ENCODE measurements at places on chromosomes 2 and 18.

DNA sequence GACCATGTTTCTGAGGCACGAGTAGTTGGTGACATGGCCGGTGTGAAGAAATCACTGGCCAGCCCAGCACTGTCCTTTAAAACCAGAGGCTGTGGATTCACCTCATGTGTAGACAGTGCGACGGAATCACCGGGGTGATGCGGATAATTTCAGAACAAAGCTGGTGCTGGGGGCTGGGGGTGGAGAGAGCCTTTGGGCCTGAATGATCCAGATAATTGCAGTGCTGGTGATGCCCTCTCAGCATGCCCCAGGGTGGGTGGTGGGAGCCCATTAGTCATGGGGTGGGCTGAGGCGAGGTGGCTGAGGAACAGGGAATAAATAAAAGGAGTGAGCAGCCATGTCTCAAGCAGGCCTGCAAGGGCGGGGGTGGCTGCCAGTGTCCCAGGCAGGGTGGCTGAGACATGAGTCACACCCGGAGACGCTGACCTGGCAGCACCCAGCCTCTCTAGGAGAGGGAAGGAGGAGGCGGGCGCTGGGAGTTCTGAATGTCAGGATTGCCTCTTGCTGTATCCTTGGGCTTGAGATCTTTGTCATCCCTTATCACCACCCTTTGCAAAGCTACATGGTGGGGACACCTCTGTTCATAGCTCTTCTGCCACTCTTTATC lies 151.1 kb upstream of the MSH6 start:
- no peak for DNase-seq

GRCh38 chr2:202450785-202451184 lies 74.7 kb downstream of the BMPR2 start:
- DNase-seq: no peak

- no peak for DNase-seq
Measured at GRCh38 chr2:166090908-166091307, 36.9 kb downstream of the SCN1A start.

DNA sequence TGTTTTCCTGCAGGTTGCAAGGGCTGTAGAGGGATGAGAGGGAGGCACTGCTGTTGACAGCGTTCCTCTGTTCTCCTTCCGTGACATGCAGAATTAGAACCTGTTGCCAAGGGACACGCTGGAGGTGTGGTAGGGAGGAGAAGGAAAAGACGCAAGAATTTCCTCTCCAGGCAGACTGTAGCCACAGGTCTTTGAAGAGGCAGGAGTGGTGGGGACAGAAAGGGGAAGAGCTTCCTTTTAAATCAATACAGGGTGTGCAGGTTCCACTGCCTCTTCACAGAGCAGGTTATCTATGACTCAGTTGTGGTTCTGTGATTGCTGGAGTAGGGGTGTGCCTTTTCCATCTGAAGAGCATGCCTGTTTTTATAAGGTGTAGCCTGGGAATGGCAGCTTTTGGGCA lies 133.0 kb downstream of the WDSUB1 start:
- no peak for DNase-seq

- DNase-seq: no peak
Measured at GRCh38 chr2:23042216-23042906, 342.6 kb upstream of the KLHL29 start.

- DNase-seq: no peak
Measured at GRCh38 chr18:63779386-63779785, 4.2 kb downstream of the SERPINB7 start.

- no peak for DNase-seq
Measured at GRCh38 chr2:99980176-99980575, 162.2 kb downstream of the AFF3 start.

DNA sequence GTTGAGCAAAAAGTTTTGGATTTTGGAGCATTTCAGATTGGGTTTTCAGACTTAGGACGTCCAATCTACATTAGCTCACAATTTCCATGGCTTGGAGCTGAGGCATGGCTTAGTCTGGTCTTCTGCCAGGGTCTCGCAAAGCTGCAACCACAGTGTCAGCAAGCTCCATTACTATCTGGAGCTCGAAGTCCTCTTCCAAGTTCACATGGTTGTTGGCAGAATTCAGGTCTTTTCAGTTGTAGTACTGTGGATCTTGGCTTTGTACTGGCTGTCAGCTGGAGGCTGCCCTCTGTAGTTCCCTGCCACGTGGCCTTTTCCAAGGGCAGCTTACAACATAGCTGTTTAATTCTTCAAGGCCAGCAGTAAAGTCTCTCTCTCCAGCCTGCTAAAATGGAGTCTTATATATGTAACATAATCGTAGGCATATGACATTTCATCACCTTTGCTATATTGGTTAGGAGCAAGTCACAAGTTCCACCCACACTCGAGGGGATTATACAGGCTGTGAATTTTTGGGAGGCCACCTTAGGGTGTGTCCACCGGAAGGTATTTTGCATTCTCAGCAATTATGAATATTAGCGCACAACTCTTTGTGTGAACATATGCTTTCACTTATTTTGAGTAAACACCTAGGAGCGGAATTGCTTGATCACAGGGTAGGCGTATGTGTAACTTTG lies 41.5 kb upstream of the EPC2 start:
- no peak for DNase-seq

DNA sequence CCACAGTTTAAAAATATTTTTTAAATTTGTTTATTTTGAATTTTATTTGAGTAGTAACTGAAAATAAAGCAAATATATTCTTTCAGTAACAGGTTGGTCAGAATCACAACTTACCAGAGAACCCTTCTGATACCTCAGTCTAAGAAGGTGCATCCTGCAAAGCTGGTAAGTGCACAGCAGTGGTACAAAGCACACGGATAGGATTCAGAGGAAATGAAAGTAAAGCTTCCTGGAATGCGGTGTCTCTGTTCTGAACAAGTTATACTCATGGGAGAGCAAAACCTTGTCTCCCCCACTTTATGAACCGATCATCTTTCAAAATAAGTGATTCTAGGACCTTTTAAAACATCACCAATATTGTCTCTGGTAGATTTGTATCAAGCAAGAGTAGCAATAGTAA lies 398.3 kb downstream of the TMX3 start:
- no peak for DNase-seq

GRCh38 chr2:30584116-30584515 lies 137.1 kb downstream of the LCLAT1 start:
- DNase-seq: no peak

GRCh38 chr2:105761931-105762515 lies 17.3 kb downstream of the NCK2 start:
- DNase-seq: no peak

GRCh38 chr2:209389171-209389618 lies 34.7 kb upstream of the MAP2 start:
- DNase-seq: no peak

- DNase-seq: no peak
Measured at GRCh38 chr2:100214265-100214971, 72.0 kb upstream of the AFF3 start.

GRCh38 chr2:49770919-49771318 lies 616.6 kb upstream of the FSHR start:
- no peak for DNase-seq

GRCh38 chr2:17579605-17580318 lies 39.3 kb downstream of the VSNL1 start:
- no peak for DNase-seq

- no peak for DNase-seq
Measured at GRCh38 chr2:128452024-128452411, 133.3 kb upstream of the HS6ST1 start.

GRCh38 chr2:219252900-219253752 lies at the start of gene TUBA4B:
TUBA4B (plus strand) TSS chr2:219253243; CDS start chr2:219253408, 165 bp downstream.
- DNase-seq: peak; percentile 43

GRCh38 chr2:231369580-231370428 lies 25.7 kb upstream of the B3GNT7 start:
- no peak for DNase-seq

DNA sequence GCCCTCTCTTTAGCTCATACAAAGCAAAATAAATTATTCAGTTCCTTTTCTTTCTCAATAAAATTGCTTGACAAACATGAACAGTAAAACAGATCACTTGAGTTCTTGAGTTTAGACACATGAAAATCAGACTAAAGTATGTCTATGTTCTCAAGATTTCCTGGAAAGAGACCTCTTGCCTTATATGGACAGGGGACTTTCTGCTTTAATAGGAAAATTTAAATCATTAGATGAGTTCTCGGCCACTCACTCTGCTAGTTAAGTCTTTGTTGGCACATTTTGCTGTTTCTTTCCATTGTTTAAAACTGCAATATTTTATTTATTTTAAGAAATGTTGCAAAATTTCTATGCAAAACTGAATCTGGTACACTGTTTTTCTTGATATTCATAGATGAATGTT lies 207.8 kb downstream of the RND3 start:
- no peak for DNase-seq

- DNase-seq: peak; percentile 59
Measured at GRCh38 chr2:196131384-196131937, 39.9 kb downstream of the STK17B start.

GRCh38 chr2:229087843-229088516 lies 183.1 kb downstream of the PID1 start:
- no peak for DNase-seq

DNA sequence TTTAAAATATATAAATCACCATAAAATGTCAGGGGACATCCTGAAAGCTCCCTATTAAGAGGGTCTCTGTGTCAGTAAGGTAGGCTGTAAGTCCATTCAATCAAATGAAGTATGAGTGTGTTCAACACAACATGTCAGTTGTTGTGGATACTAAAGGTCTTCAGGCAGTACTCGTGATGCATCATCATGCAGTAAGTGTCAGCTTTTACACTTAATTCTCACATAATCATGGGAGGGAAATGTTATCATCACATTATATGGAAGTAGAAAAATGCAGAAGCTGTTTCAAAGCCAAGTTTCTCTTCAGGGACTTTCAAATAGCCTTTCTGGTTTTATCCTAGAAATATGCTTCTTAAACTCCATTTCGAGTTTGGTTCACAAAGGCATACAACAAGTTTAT lies 477.1 kb upstream of the ID2 start:
- no peak for DNase-seq

DNA sequence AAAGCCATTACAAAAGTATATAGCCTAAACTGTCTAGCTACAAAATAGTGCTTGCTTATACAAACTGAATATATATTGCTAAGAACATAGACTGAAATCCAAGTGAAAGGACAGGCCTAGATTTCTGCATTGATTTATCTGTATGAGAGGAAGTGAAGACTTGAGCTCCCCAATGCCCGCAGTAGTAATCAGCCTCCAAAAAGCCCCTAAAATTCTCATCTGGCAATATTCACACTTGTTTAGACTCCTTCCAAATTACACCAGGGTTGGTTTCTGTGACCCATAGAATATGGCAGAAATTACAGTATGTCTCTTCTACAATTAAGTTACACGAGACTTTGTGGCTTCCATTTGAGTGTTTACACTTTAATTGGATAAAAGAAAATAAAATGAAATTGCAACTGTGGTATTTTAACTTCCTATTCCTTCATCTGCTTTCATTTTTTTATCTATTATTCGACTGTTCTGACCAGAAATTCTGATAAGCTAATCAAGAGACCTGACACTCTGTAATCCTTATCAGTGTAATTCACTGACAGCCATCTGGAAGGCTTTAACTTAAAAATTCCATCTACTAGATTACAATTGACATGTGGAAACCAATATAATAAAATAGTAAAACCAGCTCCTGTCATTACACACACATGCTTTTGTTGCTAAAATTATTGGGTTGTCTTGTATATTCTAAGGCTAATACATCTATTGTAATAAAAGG lies 21.1 kb downstream of the ABCB11 start:
- no peak for DNase-seq

DNA sequence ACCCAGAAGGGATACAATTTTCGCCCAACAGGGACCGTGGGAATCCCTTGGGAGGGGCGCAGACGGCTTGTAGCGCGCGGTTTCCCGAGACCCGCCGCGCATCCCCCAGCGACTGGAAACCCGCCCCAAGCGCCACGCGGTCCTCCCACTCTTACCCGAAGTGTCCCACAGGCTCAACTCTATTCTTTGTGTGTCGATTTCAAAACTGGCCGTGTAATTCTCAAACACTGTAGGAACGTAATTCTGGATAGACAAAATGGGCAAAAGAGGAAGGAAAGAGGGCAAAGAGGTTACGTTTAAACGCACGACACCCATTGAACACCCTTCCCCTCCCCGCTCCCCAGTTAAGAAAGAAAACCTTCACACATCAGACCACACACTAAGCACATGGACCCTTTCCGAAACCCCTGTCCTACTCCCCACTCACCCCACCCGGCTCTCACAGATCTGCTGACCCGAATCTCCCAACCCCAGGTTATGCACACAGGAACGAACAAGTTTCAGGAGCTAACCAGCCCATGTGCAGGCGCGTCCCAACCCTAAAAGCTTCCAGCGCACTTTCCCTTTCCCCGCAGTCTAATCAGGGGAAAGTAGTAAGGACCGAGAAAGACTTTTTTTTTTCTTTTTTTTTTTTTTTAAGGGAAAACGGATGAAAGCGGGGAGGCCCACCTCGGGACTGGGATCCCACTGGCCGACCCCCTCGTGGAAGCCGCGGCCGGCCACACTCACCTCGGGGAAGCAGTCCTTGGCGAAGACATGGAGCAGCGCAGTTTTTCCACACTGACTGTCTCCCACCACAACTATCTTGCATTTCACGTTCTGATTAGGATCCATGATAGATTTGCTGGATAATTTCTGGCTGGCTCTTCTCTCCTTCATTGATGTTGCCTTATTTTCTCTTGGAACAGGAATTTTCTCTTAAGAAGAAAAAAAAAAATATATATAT lies 655 bp downstream of the RND3 start:
- no peak for DNase-seq

DNA sequence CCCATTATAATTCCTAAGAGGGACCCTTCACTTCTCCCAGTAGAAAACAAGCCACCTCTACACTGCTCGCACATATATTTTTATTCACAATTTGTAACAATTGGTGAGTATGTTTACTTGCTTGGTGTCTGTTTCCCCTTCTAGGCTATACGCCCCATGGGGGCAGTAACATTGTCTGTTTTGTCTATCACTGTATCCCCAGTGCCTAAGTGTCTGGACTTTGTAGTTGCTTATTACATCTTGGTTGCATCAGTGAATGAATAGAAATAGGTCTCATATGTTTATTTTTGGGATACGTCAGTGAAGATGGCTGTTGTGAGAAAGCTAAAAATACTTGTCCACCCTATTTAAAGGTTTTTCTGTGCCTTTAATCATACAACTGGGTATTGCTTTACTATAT lies 87.4 kb upstream of the ITGB6 start:
- no peak for DNase-seq

- no peak for DNase-seq
Measured at GRCh38 chr2:160224507-160224906, 24.4 kb upstream of the ITGB6 start.

DNA sequence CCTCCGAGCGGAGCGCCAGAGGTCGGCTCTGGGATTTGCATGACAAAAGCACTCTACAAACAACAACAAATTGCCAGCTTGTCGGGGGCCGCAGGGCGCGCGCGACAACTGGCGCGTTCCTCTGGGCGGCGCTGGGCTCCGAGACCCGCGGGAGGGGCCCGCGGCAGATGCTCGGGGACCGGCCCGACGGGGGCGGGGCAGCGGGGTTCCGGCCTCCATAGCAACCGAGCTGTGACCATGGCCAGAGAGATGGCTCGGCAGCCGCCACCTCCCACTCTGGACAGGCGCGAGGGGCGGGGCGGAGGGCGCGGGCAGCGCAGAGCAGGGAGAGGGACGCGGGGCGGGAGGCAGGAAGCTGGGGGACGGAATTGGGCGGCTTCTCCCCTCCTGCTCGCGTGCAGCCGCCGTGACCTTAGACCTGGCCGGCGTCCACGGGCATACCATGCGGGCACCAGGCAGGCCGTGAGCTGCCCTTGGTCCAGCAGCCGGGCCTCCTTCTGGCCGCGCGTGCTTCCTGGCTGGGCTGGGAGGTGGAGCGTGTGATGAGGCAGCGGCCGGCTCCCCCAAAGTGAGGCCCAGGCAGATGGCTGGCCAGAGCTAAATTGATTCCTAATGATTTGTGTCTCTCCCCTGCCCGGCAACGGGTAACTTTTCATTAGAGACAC lies 171.5 kb downstream of the CELF4 start:
- DNase-seq: no peak

- DNase-seq: no peak
Measured at GRCh38 chr2:160534996-160535395, 41.4 kb upstream of the RBMS1 start.
